CMK (cell line): ENCODE measurements at places on chromosomes 6 and 20.

DNA sequence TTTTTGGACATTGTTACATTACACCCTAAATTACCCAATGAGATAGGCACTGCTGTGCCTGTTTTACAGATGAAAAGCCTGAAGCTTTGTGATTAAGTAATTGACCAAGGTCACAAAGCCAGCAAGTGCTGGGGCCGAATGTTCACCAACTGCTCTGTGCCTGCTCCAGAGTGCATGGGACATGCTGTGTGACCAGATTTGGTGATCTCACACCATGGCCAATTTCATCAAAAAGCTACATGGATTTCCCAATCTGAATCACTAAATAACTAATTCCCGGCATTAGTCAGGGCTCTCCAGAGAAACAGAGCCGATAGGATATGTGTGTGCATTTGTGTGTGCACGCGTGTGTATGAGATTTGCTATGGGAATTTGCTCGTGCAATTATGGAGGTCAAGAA, 228.3 kb upstream of the ECI2 start:
- DNase-seq, result no peak

DNA sequence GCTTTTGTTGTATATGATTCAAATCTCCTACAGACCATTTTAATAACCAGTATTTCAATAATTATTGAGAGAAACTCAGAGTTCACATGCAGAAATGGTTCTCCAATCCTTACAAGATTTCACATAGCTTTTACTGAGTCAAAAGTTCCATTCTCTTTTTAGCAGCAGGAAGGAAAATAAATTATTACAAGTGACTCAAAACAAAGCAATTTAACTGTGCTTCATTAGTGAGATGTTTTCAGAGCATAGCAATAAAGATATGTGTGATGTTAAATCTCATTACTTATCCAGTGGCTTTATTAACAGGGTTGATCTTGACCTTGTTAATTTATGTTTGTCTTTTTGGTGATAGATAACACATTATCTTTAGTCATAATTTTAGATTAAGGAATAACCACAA, 22.0 kb downstream of the KIF13A start:
- no peak for DNase-seq

GRCh38 chr6:160279850-160280249, 21.2 kb upstream of the SLC22A2 start:
- DNase-seq, result no peak

- no peak for DNase-seq
Observed at GRCh38 chr6:35580836-35581235, 68.1 kb upstream of the TULP1 start.

GRCh38 chr20:19727251-19727847, 30.7 kb upstream of the RIN2 start:
- DNase-seq, result no peak

DNA sequence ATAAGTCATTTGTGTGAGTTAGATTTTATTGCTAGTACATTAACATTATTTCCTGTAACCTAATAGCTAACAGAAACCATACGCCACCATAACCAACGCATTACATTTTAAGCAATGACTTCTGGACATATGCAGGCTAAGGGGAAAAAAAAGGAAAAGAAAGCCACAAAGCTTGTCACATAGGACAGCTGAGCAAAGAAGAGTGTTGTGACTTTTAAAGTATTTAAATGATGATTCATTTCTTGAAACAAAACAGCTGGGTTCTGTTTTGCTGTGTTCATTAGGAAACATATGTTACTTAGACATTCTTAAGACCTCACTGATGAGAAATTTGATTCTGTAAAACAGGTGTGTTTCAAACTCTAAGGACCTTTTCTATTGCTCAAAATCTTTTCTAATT, 171.4 kb downstream of the COL9A1 start:
- no peak for DNase-seq

DNA sequence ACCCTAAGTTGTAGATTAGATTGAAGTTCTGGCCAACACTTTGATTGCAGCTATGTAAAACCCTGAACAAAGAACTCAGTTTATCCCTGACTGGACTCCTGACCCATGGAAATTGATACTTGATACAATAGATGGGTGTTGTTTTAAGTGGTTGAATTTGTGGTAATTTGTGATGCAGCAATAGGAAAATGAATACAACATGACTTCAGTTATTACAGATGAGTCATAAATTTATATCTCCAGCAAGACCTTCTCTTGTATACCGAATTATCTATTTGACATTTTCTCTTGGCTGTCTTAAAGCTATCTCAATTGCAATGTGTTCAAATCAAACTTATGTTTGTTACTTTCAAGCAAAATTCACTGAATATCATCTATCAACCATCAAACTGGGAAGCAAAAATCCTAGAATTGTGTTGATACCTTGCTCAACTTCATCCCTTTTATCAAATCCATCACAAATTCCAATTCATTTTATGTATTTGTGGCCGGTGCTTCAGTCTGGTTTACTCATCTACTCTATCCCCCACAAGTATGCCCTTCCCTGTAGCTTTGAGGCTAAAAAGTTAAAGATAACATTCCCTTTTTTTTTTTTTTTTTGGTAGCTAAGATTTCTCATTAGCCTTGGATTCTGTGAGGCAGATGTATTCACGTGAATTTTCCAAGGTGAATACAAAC, 129.4 kb upstream of the CENPW start:
- DNase-seq, result no peak

- no peak for DNase-seq
Observed at GRCh38 chr6:35216412-35216732, 2.6 kb downstream of the SCUBE3 start.

DNA sequence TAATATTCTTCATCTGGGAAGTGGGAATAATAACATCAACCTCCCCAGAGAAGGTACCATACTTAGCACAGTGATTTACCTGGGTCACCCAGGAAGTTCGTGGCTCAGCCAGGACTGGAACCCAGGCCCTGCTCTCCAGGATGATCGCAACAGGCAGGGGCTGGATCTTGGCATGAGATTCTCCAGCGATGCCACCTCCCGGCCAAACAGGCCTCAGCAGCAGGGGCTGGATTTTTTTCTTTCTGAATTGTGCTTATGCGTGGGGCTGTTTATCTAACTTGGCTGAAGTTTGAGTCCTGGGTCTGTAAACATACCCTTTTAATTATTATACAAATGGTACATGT, 129.5 kb upstream of the PTPN1 start:
- no peak for DNase-seq

GRCh38 chr6:84774157-84774984, 10.0 kb upstream of the TBX18 start:
- DNase-seq, result no peak

GRCh38 chr20:44003609-44004008, 89.0 kb downstream of the TOX2 start:
- DNase-seq, result no peak

- DNase-seq, result no peak
Observed at GRCh38 chr6:155561257-155561965, 105.8 kb upstream of the NOX3 start.

DNA sequence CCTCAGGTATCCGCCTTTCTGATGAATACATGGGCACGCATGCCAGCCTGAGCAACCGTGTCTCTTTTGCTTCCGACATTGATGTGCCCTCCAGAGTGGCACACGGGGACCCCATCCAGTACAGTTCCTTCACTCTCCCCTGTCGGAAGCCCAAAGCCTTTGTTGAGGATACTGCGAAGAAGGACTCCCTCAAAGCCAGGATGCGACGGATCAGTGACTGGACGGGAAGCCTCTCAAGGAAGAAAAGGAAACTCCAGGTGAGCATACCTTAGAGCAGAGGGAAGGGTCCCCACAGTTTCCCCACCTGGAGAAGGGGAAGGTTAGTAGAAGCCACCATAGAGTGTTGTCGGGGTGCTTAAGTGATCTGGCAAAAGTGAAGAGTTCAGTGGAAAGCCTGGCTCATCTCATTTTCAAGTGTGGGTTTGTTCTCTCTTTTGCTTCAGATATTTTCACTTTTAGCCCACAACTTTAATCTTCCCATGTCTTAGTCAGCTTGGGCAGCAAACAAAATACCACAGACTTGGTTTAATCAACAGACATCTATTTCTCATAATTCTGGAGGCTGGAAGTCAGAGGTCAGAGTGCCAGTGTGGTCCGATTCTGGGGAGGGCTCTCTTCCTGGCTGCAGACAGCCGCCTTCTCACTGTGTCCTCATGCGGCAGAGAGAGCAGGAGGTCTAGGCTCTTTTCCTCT, 133.5 kb upstream of the CLDN20 start:
- DNase-seq, result no peak

DNA sequence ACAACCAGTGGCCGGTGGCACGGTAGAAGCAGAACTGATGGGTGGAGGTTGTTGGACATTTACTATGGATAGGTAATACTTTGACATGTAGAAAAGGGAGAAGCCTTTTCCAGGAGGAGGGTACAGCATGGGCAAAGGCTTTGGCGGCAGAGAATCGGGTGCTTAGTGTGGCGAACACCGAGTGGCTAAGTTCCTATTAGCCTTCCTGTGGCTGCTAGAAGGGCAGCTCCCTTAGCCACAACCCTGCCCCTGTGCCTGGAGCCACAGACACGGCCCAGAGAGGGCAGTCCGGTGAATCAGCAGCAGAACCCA, 37.9 kb upstream of the TGM2 start:
- no peak for DNase-seq

GRCh38 chr20:10559266-10559665, 114.5 kb downstream of the JAG1 start:
- no peak for DNase-seq

GRCh38 chr6:169118346-169118830, 135.3 kb downstream of the THBS2 start:
- DNase-seq, result no peak

GRCh38 chr20:15296422-15296821, 959.0 kb upstream of the FLRT3 start:
- DNase-seq, result no peak

- no peak for DNase-seq
Observed at GRCh38 chr6:40054186-40054585, 119.9 kb upstream of the MOCS1 start.

GRCh38 chr20:36527331-36528125, 13.8 kb upstream of the MYL9 start:
- no peak for DNase-seq

- DNase-seq, result no peak
Observed at GRCh38 chr6:167849846-167850459, 23.2 kb downstream of the AFDN start.

- no peak for DNase-seq
Observed at GRCh38 chr6:135128268-135128914, 52.7 kb upstream of the MYB start.

GRCh38 chr6:167396659-167397490, 72.0 kb downstream of the TTLL2 start:
- no peak for DNase-seq

DNA sequence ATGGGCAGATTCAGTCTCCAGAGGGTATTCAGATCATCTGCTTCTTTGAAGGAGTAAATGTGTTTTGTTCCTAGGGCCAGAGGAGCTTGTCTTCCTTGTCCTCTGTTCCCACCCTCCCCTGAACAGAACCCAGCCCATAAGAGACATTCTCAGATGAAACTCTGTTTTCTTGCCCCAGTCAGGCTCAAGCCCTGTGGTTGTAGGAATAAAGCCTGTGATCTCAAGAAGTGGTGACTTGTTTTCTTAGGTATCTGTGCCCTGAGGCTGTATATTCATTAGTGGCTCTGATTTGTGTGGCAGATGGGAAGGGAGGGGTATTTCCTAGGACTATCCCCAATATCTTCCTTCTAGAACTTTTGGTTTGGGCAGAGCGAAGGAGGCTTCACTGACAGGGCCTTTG, 27.9 kb downstream of the GSS start:
- no peak for DNase-seq

DNA sequence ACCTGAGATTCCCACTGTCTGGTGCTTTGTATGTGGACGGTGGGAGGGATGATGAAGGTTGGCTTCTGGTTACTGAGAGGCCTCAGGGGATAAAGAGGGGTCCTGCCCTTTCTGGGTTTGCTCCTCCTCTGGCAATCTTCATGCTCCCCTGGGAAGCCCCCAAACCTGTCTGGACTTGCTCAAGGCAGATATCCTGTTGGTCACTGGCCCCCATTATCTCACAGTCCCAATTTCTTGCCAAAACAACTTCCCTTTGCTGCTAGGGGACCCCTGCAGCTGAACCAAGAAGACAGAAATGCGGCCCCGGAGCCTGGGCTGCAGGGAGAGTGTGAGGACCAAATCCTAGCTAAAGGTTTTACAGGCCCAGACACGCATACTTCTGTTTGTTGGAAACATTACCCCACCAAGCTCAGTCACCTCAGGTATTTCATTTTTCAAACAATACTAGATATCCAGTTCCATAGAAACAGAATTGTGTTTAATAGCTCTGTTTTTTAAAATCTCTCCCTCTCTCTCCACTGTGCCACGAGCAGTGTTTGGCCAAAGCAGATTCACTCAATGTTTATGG, 63.4 kb upstream of the MRPS10 start:
- DNase-seq, result no peak

- no peak for DNase-seq
Observed at GRCh38 chr20:62367136-62367632, at the start of gene LAMA5. Gene LAMA5, minus strand, starts transcription at chr20:62367312. Its CDS starts 67 bp downstream, at chr20:62367245.

DNA sequence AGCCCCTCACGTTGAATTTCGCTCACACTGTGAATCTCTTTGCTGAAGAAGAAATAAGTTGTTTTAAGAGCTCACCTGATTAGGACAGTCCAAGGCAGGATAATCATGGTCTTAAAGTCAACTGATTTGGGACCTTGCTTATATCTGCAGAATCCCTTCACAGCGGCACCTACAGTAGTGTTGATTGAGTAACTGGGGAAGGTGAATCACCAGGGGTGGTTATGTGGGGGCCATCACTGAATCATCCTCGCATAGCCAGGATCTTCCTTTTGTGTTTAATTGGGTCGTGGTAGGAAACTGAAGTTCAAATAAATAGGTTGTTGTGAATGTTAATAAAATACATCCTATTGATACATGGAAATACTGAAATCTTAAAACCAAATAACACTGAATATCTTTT, 20.2 kb upstream of the MICA start:
- no peak for DNase-seq

DNA sequence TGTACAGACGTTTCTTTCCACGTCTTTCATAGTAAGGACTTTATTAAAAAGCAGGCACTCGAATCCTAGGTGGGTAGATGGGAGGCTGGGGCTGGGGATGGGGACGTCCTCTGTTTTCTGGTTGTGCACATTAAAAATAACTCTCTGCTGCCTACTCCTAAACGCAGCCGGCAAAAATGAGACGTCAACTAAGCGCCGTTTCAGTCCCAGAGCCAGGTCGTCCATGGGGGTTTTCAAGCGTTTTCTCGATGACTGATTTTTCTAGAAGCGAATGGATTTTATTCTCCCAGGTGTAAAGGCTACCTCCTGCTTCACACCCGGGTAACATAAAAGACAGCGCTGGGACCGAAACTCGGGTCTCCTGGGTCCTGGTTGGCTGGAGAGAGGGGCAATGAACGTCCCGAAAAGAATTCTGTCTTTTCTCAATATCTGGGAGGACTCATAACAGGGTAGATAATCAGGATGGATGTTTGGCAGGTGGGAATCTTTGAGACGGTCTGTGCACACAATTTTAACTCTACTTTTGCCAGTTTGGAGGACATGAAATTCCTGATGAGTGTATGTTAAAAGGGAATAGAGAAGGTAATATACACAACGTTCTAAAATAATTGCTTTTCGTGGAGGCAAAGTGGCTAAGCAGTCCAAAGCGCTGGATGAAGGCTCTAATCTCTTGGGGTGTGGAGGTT, 25.2 kb downstream of the GPX6 start:
- no peak for DNase-seq

- DNase-seq, result no peak
Observed at GRCh38 chr6:71410164-71410566, 121.6 kb downstream of the OGFRL1 start.
